NCI-H1092 treated with DMSO at 0.1 percent for 48 hours (cell line): ENCODE measurements at places on chromosomes 1 and 21.

- peak; percentile 42 for DNase-seq
These were observed 44.1 kb downstream of the UCK2 start for GRCh38 chr1:165871311-165872067.

GRCh38 chr1:47527653-47528272 lies 89.9 kb downstream of the FOXD2 start:
- no peak for DNase-seq

GRCh38 chr1:42932442-42932941 lies 26.2 kb downstream of the SLC2A1 start:
- no peak for DNase-seq

DNA sequence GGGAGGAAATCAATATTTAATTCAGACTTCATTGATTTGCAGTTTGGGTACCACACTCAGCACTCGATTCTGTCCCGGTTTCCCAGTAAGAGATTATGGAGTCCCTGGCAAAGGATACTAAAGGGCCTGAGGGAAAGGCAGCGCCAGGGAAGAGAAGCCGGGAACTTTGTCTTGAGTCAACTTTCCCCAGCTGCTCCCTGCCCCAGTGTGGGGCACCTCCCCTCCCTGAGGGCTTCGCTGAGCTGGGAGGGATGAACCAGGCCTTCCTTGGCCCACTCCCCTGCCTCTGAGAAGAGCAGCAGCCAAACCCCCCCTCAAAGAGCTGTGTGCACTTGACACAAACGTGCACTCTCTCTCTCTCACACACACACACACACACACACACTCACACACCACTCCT lies 32.6 kb downstream of the OPTC start:
- no peak for DNase-seq

- no peak for DNase-seq
These were observed 22.6 kb downstream of the DMBX1 start for GRCh38 chr1:46512135-46512791.

GRCh38 chr1:215835951-215836350 lies 268.8 kb downstream of the KCTD3 start:
- DNase-seq, result no peak

DNA sequence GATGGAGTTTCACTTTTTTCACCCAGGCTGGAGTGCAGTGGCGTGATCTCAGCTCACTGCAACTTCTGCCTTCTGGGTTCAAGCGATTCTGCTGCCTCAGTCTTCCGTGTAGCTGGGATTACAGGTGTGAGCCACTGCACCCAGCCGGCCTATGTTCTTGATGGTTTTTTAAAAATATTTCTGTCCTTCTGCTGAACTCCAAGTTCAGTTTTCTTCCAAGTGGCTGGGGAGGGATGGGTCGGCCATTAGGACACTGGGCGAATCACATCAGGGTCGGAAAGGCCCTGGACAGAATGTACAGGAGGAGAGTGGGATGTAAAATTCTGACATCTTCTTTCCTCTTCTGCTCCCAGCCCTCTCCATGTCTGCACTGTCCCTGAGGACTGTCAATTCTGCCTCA lies 289.6 kb downstream of the PTPRU start:
- no peak for DNase-seq

DNA sequence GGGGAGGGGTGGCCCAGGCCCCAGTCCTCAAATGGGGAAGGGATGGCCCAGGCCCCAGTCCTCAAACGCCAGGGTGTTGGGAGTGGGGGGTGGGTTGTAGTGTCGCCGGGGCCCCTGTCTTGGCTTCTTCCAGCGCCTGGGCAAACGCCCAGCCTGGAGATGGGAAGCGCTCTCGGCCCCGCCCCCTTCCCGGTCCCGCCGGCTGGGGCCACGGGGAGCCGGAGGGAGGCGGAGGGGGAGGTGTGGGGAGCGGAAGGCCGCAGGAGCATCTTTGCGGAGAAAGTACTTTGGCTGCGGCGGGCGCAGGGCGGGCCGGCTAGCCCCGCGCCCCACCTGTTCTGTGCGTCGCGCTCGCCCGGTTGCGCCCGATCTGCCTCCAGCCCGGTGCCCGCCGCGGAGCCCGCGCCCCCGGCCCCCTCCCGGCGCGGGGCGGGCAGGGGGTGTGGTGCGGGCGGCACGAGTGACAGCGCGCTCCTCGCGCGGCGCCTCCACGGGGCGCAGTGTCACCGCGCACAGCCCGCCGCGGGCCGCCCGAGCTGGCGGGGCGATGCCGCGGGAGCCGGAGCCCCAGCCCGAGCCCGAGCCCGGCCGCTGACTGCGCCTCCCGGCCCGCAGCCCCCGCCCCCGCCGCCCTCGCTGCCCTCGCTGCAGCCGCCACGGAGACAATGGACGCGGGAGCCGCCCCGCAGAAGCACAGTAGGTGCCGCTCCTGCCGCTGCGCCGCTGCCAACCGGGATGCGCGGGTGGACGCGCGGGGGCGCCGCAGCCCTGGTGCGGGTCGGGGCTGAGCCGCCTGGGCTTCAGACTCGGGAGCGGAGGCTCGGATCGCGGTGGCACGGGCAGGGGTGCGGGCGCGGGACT lies 31.1 kb upstream of the PEX10 start:
- DNase-seq, result no peak

- DNase-seq, result no peak
These were observed 71.5 kb downstream of the IFI44 start for GRCh38 chr1:78721136-78721535.

DNA sequence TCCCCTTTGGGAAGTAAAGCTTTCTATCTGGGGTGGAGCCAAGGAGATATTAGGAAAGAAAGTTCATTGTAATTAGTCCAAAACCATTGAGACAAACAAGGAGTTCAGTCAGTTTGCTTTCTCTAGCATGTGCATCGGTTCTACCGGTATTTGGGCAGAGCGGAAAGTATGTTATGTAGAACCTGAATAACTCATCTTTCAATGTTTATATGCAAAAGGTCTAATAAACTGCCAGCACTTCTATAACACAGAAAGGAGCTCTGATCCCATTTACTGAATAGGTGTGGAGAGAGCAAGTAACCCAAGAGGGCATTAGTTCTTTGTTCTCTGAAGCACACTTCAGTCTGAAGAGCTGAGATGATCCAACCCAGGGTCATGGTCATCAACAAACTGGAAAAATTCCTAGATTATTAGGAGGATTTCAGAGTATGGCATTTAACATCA lies 3.5 kb downstream of the TGFB2 start:
- peak; percentile 65 for DNase-seq

DNA sequence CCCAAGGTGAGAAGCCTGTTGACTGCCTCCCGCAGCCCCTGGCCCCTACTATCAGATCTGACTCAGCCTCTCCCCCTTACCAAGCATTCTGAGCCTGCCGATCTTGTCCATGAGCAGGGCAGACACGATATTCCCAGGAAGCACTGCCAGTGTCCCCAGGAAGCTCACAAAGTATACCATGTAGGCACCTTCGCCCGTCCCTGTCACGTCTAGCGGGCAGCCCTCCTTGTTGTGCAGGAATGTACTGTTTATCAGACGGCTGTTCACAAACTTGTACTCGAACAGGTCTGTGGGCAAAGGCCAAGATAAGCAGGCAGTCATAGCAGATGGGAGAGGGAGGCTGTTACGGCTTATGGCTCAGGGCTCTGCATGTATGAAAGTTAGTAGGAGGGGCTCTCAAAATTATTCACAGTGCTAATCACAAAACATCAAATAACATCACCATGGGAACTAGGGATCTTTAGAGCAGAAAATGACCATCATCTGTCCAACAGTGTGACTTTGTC lies 7.3 kb downstream of the BOLA1 start:
- DNase-seq, result no peak

GRCh38 chr21:45766501-45766900 lies 123.0 kb downstream of the PCBP3 start:
- DNase-seq, result no peak

- peak; percentile 58 for DNase-seq
These were observed 177.7 kb upstream of the HP1BP3 start for GRCh38 chr1:20964540-20965484.

GRCh38 chr21:26112127-26112742 lies 58.3 kb downstream of the APP start:
- DNase-seq, result no peak
